ENCODE measurements at places on chromosomes 11 and 22. TPM values are rescaled to one million over a fixed set of nuclear protein-coding genes. Genes with fewer than 3 reads are reported as not detected.

DNA sequence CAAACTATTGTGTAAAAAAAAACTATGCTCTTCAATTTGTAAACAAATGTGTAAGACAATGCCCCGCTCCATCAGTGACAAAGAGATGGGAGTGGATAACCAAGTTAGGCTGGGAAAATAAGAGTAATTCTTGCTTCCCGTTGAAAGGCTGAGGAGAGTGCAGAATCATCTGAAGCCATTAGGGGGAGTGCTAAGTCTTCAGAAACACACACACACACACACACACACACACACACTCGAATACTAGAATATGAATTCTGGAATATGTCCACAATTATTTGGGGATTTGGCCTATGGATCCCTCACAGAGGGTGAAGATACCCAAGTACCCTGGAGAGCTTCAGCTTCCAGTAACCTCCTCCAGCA lies 27.8 kb upstream of the ROBO3 start:
- no peaks in the 10 kb centered on the region for H3K36me3 ChIP-seq
- DNase-seq: no peak

- H3K27ac ChIP-seq: no peak overlapping the region
- no peak for DNase-seq
- no peaks in the 10 kb centered on the region for H3K27me3 ChIP-seq
- H3K4me3 ChIP-seq: no peak overlapping the region
Measured at GRCh38 chr22:29803190-29803589, 34.9 kb downstream of the ASCC2 start.

MMP3 gene
- total RNA-seq: not detected

INSC gene
- 0.23 TPM for total RNA-seq

TEX12 gene
- 0.40 TPM for total RNA-seq

- H3K4me3 ChIP-seq: no peak overlapping the region
- no peak for DNase-seq
- H3K27me3 ChIP-seq: no peaks in the 10 kb centered on the region
- H3K27ac ChIP-seq: no peak overlapping the region
- no peaks in the 10 kb centered on the region for H3K4me1 ChIP-seq
- no peaks in the 10 kb centered on the region for H3K36me3 ChIP-seq
Measured at GRCh38 chr11:22179626-22180025, 13.3 kb upstream of the ANO5 start.
